ENCODE measurements at places on chromosomes 7 and 10.

- no peak for DNase-seq
Observed at GRCh38 chr10:95414016-95414830, 123.4 kb upstream of the PDLIM1 start.

GRCh38 chr10:31765541-31765940 lies 163.1 kb downstream of the ARHGAP12 start:
- DNase-seq = no peak

DNA sequence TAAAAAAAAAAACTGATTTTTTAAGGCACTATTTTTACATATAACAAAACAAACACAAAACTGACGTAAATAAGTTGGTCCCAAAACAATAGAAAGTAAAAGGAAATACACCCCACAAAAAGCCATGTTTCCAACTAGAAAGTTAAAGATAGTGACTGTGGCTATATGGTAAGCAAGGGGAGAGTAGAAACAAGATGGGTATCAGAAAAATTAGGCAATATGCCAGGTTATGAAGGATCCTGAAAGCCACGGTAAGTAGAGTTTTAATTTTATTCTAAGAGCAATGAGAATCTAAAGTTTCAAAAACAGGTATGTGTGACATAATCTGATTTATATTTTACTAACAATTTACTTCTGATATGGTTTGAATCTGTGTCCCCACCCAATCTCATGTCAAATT lies 61.5 kb downstream of the BRAF start:
- DNase-seq = no peak

GRCh38 chr7:81854518-81854917 lies 84.7 kb upstream of the HGF start:
- no peak for DNase-seq

- DNase-seq = no peak
Observed at GRCh38 chr10:20115894-20116293, 299.7 kb downstream of the PLXDC2 start.

- DNase-seq = no peak
Observed at GRCh38 chr7:13988731-13989125, 738 bp downstream of the ETV1 start.

GRCh38 chr10:35613597-35614226 lies 8.6 kb downstream of the GJD4 start:
- DNase-seq = no peak

DNA sequence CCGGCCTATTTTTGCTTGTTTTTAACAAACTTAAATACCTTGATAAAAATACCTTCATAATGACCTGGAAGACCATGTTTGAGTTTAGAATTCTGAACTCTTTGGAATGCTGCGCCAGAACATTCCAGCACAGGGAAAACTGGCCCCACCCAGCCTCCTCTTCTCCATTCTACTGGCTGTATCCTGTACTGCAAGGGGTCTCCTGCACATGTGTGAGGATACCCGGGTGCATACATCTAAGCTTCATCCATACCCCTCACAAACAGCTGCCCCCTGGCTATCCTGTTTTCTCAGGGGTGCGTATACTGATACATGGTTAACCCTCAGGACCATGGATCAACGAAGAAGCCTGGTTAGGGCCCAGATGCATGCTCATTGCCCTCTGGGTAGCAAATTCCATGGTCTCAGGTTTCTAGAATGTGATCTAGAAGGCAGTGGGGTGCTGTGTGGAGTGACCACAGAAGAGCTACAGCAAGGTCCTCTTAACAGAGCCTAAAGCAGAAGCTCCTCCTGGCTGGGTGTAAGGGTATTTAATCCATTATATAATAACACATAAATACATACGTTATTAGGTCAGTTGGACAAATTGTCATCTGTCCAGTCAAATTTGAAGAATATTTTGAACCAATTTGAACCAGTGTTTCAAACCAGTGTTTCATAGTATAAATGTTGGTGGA lies 26.1 kb downstream of the HACD1 start:
- DNase-seq = no peak

DNA sequence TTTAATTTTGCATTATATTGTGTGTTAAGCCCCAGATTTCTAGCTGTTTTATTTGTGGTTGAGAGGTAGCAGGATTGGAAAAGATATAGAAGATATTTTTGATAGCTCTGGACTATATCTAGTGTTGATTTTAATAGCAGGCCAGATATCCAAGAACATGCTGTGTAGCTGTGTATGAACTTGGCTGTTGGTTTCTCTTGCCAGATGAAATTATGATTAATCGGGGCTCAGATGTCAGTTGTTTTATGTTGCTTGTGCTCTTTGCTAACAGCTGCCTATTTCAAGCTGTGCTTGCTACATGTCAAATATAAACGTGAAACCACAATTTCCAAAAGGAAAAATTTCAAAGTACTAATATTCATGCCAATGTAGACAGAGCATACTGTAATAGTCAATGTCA lies 141.1 kb downstream of the GRM3 start:
- no peak for DNase-seq

DNA sequence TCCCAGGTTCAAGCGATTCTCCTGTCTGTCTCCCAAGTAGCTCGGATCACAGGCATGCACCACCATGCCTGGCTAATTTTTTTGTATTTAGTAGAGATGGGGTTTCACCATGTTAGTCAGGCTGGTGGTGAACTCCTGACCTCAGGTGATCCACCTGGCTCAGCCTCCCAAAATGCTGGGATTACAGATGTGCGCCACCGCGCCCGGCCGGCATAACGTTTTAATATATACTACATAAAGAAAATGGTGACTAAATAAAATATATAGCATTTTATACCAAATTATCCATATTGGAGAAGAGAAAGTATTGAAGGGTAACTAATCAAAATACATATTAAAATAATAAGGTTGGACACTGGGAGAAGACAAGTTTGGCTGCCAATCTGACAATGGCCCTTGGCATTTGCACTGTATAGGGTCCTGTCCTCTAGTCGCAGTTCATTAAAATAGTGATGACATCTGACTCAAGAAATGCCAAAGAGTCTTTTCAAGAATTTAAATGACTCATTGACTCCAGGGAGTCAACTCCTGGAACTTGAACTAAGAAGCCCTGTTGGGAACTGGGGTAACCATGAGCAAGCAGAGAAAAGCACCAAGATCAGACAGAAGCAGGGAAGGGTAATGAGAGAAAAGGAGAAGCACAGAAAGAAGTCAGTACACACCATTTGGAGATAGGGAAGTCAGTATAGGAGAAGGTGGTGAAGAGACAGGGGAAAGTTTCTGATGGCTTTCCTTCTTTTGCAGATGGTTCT lies 91.1 kb downstream of the CH25H start:
- no peak for DNase-seq

- DNase-seq = no peak
Observed at GRCh38 chr7:100612730-100613390, 520 bp downstream of the MOSPD3 start.

- DNase-seq = no peak
Observed at GRCh38 chr10:104931612-104932134, 290.6 kb downstream of the SORCS3 start.

- DNase-seq = no peak
Observed at GRCh38 chr7:77657427-77658224, 38.6 kb upstream of the RSBN1L start.

DNA sequence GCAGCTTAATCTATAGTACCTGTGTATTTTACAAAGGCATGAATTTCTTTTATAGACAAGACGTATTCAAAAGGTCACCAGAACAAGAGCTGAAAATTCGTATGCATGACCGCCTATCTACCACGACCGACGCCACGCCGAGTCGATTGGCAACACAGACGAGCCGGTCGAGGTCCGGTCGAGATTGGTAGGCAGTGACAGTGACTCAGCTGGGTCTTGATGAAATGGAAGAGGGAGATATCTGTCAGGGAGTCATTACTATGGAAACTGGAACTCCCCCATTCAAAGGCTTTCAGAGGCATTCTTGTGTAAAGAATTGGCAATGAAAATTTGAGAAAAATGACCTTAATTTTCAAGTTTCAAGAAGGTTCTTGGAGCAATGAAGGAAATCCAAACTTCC lies 2.1 kb downstream of the ATP5MK start:
- no peak for DNase-seq

GRCh38 chr7:100170101-100170897 lies 1.9 kb upstream of the GAL3ST4 start:
- no peak for DNase-seq

GRCh38 chr10:113331961-113332360 lies 220.9 kb upstream of the HABP2 start:
- DNase-seq = no peak

GRCh38 chr7:155848691-155849669 lies 36.7 kb upstream of the SHH start:
- DNase-seq = no peak

- DNase-seq = no peak
Observed at GRCh38 chr10:112970021-112970420, 20.0 kb downstream of the TCF7L2 start.

GRCh38 chr7:142391191-142391992 lies 133.5 kb upstream of the PRSS58 start:
- no peak for DNase-seq

- no peak for DNase-seq
Observed at GRCh38 chr7:84162584-84162983, 32.0 kb downstream of the SEMA3A start.

DNA sequence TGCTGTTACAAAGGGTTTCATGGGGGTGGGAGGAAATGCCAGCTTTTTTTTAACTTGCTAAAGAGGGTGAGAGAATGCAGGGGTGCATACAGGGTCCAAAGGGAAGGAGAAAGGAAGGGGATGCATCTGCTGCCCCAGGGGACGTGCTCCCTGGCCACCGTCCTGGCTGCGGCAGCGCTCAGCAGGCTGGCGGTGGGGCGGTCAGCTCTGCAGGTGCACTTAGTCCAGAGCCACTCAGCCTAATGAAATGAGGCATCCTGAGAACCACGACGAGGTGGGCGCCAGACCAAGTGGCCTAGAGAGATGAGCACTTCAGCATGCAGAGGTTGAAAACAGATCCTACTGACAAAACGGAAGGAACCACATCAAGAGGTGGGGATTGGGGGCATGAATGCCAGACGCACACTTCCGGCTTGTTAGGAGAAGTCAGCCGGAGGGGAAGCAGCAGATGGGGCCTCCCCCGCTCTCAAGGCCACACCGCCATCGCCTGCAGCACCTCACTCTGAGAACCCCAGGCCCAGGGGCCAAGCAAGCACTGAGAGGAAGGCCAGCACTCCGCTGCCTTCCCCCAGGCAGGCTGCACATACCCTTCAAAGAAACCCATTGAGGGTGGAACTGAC lies 94.5 kb downstream of the MAD1L1 start:
- DNase-seq = peak; percentile 5

DNA sequence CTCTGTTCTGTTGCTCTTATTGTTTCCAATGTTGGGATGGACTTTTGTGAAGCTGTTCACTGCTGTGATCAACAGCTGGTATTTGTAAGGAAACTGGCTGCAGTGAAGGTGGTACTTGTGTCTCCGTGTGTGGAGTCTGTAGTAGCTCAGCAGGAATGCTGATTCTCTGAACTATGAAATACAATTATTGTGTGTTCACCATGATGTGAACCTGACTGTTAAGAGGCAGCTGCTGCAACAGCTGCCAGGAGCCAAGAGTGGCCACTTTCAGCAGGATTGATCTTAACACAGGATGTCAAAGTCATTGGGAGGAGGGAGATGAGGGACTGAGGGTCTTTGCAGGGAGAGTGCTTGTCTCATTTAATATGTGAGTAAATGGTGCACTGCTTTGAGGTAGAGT lies 13.9 kb downstream of the VSTM2A start:
- no peak for DNase-seq

- no peak for DNase-seq
Observed at GRCh38 chr7:133253519-133253875, 619 bp downstream of the EXOC4 start.

GRCh38 chr10:75466886-75467285 lies 35.5 kb downstream of the LRMDA start:
- no peak for DNase-seq

DNA sequence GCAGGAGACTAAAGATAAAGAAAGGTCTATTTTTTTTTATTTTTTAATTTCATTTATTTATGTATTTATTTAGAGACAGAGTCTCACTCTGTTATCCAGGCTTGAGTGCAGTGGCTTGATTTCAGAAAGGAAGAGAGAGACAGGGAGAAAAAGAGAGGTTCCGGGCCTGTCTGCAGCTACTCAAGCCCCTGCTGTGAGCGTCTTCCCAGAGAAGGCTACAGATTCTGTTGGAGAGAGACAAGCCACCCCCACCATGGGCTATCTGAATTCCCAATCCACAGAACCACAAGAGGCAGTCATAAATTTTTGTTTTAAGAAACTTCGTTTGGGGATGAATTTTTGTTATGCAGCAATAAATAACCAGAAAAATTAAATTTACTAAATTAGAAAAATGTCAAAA lies 68.1 kb downstream of the CALN1 start:
- DNase-seq = no peak

DNA sequence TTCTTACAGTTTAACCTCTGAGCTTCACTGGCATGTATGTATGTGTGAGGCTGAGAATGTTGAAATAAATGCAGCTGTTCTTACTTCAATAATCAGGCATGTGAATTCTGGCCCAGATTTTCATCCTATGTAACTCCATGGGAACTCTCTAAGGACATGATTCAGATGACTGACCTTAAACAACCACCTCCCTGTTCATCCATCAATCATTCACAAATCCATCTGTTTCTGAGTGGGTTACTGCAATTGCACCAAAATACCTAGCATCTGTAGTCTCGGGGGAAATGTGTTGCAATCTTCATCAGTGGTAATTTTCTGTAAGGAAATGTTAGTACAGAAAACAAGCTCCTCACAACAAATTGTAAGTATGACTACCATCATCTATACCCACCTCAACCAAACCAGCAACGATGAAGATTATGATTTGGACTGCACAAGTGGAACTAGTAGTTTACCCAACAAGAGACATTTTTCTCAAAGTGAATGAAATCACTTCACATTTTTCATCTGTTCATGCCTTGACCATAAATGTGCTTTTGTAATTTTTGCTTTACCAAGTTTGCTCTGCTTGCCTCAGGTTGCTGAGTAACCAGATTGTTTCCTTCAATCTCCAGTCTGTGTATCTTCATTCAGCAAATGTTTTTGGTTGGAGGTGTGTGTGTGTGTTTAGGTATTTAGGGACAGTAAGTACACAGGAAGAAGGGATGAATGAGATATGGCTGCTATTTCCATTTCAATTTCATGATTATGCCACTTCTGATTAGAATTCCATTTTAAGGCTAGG lies 65.7 kb upstream of the FZD8 start:
- DNase-seq = no peak

DNA sequence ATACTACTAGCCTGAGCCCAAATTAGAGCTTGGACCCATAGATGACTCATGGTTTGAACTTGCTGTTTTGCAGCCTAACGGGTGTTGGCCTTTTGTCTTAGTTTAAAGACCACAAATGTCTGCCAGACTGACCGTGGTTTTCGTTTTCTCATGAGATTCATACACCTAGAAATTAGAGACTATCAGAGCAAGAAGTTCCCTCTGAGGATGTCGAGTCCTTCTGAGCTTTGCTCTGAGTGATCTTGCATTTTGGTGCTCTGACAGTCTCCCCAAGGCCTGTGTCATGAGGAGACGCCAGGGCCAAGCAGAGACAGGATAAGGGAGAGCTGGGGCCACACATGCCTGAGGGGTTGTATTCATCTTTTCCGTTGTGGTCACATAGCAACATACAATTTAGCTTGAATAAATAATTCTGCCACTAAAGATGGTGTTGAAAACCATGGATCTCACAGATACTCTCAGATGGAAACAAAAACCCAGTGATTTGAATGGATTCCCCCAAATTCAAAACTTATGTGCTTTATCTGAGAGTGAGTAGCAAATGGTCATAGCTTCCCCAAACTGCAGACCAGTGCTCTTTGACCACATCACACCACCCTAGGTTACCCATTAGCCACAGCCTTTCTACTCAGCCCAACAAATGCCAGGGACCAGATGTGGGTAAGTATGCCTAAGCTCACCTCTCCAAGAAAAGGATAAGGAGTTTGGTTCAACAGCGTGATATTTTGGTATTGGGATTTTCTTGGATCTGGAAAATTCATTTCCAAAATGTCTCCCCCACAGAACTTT lies 762.0 kb upstream of the IGFBP3 start:
- no peak for DNase-seq

- DNase-seq = no peak
Observed at GRCh38 chr7:27922907-27923641, 183.1 kb downstream of the TAX1BP1 start.
